Left kidney (tissue), 8 donors: ENCODE measurements at places on chromosomes 2 and 18.

DNA sequence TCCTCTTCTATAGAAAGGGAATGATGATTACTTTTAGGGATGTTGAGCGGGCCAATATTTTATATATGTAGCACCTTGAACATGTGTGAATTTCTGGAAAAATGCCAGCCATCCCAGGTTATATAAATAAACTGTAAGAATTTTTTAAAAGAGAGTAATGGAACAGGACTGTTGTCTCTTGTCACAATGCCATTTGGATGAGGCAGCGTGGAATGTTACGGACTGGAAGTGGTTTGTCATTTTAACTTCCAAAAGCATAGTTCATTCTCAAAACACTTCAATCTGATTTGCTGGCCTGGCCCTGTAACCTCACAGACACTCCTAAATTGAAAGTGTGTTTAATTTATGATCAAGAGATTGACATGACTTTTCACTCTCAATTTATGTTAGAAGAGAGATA lies 70.8 kb downstream of the TPGS2 start:
- no peak for DNase-seq

- DNase-seq = no peak
Observed at GRCh38 chr2:219042750-219043149, 1.4 kb upstream of the CFAP65 start.

- DNase-seq = no peak
Observed at GRCh38 chr2:222303828-222304736, 5.3 kb upstream of the PAX3 start.

GRCh38 chr2:216164576-216164975 lies 55.4 kb downstream of the XRCC5 start:
- DNase-seq = no peak

DNA sequence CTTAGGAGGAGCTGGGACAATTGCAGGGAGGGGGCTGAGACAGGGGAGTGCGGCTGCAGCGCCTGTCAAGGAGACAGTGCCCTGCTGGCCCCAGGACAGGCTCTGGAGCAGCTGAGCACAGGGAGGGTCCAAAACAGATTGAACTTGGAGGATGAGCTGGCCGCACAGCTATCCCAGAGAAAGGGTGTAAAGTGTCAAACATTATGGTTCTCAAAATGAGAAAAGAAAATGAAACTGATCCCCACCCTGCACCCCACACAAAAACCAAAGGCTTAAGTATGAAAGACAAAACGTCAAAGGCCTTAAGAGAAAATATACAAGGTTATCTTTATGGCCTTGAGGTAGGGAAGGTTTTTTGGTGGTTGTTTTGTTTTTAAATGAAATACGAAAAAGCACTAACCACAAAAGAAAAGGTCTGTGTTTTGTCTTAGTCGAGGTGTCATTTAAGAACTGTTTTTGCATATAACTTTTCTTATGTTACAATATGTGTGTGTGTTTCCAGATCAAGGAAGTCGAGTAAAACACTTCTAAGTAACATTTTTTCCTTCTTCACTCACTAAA lies 111.8 kb downstream of the HDAC4 start:
- no peak for DNase-seq

- DNase-seq = no peak
Observed at GRCh38 chr2:238151628-238152235, 7.0 kb upstream of the ERFE start.

DNA sequence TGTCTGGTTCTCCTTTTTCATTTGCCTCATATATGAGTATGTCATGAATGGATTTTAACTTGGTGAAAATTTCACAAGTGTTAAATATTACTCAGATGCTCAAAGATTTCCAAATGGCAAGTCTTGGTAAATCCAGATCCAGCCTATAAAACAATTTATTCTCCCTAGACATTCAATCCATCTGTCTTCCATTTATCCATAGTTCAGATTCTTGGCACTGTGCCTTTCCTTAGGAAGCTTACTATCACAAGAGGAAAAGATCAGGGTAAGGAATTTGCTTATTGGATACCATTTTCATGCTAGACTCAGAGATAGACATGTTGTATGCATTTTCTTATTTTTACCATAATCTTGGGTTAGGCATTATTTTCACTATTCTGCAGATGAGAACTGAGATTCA lies 72.5 kb upstream of the LRRTM1 start:
- no peak for DNase-seq

GRCh38 chr2:201790291-201790690 lies 9.6 kb upstream of the ALS2 start:
- no peak for DNase-seq

GRCh38 chr2:75241696-75242095 lies 42.4 kb upstream of the TACR1 start:
- no peak for DNase-seq

DNA sequence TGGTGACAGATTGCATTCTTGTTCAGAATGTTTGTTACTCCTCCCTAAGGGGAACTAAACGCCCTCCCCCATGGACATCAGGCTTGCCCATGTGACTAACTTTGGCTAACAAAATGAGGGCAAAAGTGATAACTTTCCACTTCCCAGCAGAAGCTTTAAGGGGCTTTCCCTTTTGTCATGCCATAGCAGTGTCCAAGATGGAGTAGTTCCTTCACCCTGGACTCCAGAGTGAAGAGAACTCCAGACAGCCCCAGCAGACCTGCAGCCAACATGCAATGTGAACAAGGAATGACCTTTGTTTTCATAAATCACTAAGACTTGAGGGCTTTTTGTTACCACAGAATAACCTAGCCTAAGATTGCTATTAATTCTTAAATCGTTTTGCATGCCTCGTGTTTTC lies 163.5 kb downstream of the ZEB2 start:
- no peak for DNase-seq

DNA sequence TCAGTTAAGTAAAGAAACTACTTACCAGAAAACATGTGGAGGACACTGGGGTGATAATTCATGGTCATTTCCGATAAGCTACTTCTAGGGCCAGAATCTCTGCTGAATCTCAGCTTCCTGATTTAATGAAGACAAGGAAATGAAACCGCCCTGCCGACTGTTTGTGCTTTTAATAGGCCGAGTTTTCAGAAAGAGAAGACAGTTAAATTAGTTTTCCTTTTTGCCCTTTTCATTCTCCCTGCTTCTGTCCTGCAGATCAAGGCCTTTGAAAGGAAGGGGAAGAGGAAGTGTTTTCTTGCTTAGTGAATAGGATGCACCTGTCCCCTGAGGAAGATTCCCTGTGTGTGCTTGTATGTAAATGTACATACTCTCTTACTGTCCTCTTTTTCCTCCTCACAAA lies 126.6 kb downstream of the SH3RF3 start:
- no peak for DNase-seq

- no peak for DNase-seq
Observed at GRCh38 chr2:187266147-187266546, 181.9 kb downstream of the CALCRL start.

DNA sequence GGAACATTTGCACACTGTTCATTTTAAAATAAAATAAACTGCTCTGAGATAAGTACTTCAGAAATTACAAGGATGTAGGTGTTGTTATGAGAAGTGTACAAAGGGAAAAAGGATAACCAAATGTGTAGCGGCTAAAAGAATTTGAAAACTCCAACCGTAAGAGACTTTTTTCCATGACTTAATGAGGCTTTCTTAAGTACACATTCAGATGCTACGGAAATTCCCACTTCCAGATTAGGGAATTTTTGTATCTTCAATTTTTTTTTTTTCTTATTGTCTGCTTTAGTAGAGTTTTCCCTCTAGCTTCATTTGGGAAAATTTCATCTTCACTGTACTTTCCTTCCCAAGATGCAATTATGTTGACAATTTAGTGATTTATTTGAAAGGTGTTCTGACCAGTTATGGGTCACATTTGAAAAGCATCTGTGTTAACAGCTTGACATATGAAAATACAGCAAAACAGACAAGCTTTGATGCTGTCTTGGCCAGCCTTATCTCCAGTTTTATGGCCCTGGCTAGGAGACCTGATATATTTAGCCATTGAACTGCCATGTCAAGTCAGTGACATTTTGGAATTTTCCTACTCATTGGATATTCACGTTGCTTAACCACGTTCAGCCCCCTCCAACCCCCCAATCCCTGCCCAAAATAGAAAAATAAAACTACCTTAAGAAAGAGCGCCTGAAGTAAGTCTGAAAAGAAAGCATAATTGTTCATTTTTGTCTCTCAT lies 105.6 kb downstream of the FEZ2 start:
- DNase-seq = no peak

- no peak for DNase-seq
Observed at GRCh38 chr2:633371-633770, 43.8 kb downstream of the TMEM18 start.

DNA sequence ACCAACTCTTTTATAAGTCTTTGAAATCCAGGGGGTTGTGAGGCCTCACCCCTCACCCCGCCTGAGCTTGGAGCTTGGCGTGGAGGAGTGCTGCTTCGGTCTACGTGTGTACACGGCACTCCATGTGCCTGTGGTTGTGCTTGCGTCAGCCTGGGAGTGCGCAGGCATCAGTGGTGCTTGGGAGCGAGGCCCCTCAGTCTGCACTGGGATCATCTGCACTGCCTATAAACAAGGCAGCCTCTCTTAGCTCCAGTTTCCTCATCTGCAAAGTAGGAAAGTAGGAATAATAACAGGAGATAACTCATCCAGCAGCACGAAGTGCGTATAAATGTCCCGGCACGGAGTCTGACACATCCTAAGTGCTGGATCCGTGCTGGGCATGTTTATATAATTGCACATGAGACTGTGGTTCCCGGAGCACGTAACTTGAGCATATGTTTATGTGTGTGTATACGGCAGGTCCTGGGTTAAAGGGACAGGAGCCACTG lies 1.2 kb downstream of the GYPC start:
- no peak for DNase-seq
